Thyroid gland (tissue), 4 donors: ENCODE measurements at places on chromosomes 3 and 15. TPM values are rescaled to one million over a fixed set of nuclear protein-coding genes. Genes with fewer than 3 reads are reported as not detected.

Gene TMCO5A
- total RNA-seq: not detected

Gene EPHA6
- total RNA-seq: 5.8 TPM

Gene RARB
- 21.7 TPM for total RNA-seq

Gene LDHAL6B
- total RNA-seq: not detected

Gene CLDN1
- total RNA-seq: 5.1 TPM

Gene GADL1
- total RNA-seq: not detected

GRCh38 chr15:74958908-74959585 lies 2.5 kb upstream of the RPP25 start:
- DNase-seq: peak; percentile 5

DNA sequence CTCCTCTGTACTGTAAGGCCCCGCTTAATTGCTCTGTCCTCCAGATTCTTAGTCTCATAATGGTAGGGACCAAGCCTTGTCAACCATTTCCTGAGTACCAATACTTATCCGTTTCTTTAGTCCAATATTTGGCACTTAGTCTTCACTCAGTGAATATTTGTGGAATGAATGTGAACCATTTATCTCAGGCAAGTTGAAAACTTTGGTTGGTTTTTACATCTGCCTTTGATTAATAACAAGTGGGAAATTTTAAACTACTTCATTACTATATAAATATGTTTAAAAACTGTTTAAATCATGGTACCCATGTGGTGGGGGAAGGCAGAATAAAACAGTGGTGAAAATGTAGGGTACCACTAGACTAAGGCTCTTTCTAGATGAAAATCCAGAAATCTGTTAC lies 15.2 kb downstream of the CA12 start:
- DNase-seq: no peak

GRCh38 chr3:131072845-131073244 lies 46.2 kb downstream of the NEK11 start:
- no peak for DNase-seq

DNA sequence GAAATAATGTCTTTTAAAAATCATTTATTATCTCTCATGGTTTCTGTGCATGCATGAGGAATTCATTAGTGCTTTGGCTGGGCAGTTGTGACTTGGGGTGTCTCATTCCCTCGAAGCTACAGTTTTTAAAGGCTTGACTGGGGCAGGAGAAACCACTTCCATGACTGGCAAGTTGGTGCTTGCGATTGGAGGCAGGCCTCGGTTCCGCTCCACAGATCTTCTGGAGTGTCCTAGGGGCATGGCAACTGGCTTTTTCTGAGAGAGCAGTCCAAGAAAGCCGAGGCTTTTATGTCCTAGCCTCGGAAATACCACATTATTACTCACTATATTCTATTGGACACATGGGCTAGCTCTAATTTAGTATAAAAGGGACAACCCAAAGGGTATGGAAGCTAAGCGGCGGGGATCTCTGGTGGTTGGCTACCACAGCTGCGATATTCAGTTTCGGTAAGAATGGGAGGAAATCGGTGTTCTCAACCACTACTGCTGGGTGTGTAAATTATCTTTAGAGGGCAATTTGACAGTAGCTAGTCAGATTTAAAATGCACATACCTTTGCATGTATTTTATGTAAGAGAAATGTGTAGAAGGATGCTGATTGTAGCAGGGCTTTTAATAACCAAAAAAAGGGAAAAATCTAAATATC lies 48.8 kb upstream of the TOP2B start:
- DNase-seq: peak; percentile 31

DNA sequence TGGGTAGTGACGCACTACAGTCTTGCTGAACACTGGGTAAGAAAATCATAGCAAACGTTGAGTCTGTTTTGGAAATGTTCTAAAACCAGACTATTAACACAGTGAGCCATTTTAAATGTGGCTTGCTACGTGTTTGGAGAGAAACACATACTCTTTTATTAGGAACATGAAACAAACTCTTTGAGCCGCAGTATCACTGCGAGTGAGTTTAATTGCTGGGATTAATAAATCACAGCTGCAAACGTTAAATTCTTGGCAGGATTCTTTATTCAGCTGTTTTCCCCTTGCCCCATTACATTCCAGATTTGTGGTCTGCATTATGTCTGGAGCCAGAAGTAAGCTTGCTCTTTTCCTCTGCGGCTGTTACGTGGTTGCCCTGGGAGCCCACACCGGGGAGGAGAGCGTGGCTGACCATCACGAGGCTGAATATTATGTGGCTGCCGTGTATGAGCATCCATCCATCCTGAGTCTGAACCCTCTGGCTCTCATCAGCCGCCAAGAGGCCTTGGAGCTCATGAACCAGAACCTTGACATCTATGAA lies 33.6 kb downstream of the BTD start:
- no peak for DNase-seq

DNA sequence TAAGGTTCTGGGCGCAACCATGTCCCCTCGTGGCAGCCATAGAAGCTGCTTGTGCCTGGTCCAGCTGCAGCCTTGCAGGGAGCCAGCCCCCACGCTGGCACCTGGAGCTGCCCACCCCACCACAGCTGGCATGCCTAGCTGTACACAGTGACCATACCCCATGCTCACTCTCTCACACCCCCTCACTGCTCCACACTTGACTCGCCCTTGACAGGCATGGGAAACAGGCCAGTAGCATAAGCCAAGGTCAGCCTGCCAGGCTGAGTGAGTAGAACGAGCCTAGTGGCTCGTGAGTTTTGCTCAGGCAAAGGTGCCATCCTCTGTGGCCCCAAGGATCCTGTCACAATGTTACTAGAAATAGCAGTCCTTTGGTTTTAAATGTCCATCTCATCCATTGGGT lies 52.7 kb upstream of the CADM2 start:
- no peak for DNase-seq

DNA sequence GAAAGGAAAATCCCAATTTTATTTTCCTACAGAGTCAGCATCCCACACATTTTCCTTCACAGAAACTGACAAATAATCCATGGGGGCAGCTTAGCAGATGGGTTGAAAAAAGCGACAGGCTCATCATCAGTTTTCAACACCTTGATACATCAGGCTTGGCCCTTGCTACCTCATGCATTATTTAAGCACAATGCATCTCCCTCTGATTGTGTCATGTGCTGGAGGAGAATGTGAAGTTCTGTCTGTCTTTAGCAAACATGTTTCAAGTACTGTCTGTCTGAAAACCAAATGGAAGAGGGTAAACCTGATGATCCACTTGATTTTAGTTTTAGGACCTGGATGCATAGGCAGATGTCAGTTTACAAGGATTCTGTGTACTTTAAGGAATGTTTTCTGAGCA lies 128.6 kb upstream of the ADAMTS9 start:
- DNase-seq: no peak

DNA sequence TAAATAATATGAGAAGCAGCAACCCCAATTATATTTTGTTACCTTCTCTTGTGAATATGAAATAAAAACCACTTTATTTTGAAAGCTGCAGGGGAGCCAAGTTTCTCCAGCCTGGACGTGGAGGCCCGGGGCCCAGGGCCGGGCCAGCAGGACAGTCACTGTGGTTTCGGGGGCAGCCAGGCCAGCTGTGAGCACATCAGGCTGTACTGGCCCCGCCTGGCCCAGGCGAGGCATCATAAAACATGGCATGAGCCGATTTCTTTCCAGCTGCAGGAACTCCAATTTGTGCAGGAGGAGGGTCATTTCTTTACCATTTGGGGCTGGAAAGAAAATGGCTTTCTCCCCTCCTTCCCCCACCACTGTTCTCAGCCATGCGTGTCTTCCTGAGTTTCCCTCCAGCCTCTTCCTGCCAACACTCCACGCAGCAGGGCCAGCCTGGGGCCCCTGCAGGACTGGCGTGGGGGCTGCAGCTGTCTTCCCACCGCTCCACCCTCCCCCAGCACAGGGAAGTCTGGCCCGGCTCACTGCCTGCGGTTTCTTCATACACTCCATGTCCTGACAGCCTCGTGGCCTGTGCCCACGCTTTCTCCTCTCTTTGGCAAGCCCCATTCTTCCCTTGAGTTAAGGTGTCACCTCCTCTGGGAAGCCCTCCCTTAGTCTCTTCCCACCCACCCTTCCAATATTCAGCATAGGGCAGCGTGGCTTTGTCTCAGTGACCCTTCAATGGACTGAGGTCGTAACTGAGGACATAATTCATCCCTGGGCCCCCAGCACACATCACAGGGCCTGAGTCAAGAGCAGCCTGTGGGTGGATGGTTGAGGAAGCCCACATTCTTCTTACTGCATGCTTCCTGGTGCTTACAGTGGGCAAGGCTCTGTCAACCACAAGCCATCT lies 135.8 kb downstream of the CHSY1 start:
- DNase-seq: peak; percentile 25

DNA sequence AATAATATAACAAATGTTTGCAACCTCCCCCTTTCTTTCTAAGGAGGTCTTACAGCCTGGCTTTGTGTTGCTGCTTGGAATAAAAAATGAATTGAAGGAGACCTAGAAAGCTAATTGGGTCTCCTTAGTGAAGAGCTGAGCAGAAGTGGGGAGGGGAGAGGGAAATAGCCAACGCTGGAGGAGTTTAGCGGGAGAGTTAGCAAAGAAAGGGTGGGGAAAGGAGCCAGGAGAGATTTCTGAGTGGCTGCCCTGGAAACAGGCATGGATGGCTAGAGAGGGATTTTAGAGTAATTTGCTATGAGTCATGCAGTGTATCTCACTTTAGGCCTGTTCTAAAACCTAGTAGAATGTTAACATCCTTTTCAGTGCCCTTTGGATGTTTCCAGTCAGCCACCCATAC lies 45.2 kb upstream of the PFN2 start:
- DNase-seq: peak; percentile 63

- DNase-seq: no peak
These were observed 51.5 kb downstream of the UMPS start for GRCh38 chr3:124781476-124782376.

DNA sequence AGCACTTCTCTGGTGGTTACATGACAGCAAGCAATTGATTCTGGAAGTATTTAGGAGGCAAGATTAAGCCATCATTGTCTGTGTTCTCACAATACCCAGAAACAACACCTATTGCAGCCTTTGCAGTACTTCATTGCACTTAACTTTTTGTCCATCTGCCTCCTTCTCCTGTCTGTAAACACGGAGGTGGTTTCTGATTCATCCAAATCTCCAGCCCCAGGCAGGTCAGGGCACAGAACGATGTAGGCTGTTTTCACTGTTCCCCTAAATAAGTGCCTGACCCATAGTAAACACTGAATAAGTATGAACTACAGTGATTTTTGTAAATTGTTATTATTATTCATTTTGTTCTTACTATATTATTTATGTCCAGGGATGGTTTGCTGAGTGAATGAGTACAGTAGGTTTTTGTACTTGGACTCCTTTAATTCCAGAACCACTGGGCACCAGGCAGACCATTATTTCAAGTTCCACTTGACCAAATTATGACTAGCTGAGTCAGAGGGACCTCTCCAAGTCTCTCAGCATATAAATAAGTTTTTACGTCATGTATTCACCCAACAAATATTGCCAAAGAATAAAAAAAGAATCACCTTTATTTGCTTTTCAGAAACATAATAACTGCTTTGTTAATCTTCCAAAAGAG lies 283.3 kb upstream of the TRIM42 start:
- DNase-seq: no peak
